ENCODE measurements at places on chromosomes 13 and 19.

DNA sequence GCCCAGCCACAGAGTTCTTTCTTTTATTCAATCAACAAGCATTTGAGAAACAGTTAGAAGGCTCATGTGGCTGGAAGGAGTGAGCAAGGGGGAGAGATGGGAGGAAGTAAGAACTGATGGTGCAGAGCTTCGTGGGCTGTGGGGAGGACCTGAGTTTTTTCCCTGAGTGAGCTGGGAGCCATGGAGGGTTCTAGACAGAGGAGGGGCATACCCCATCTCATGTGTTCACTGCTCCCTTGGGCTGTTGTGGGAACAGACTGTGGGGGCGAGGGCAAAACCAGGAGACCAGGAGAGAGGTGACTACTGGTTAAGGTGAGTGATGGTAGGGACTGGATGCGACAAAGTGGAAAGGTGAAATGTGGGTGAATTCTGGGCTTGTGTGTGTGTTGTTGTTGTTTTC lies 2.4 kb upstream of the PKN1 start:
- no peak for DNase-seq

DNA sequence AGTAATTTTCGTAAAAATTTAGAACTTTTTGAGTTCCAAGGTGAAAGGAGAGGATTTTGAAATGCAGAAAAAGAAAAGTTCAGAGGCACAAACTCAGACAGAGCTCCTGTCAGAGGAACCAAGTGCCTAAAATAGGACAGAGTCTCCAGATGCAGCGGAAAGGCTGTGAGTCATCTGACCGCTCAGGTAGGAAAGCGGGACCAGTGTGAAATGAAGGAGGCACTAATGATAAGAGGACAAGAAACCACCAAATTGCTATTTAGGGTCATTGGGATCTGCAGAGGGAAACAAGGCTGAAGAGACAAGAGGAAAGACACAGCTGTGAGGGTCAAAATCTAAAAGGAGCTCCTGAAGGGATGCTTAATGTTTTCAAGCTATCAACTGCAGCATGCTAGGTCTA lies 34.9 kb downstream of the IRS2 start:
- no peak for DNase-seq

DNA sequence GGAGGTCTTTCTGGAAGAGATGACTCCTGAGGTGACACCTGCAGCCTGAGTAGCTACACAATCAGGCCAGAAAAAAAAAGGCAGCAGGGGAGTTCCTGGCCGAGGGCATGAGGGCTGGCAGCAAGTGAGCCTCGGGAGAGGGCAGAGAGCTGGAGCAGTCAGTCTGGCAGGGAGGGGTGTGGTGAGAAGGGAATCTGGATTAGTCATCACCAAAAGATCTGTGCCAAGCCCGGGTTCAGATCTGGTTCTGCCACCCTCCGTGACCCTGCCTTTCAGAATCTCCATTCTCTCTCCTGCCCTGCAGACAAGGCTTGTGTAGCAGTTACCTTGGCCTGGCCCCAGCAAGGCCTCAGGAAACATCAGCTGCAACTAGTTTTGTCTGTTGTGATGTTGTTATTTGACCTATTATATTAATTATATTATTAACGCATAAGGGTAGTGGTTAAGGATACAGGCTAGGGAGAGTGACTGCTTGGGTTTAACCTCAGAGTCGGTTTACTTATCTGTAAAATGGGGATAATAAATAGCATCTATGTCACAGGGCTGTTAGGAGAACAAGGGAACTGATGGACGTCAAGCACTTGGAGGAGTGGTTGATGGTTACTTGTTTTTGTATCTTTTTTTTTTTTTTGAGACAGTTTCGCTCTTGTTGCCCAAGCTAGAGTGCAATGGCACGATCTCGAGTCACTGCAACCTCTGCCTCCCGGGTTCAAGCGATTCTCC lies 2.7 kb upstream of the CAPNS1 start:
- DNase-seq: no peak

GRCh38 chr13:69644447-69644846 lies 463.2 kb upstream of the ATXN8OS start:
- DNase-seq: no peak

DNA sequence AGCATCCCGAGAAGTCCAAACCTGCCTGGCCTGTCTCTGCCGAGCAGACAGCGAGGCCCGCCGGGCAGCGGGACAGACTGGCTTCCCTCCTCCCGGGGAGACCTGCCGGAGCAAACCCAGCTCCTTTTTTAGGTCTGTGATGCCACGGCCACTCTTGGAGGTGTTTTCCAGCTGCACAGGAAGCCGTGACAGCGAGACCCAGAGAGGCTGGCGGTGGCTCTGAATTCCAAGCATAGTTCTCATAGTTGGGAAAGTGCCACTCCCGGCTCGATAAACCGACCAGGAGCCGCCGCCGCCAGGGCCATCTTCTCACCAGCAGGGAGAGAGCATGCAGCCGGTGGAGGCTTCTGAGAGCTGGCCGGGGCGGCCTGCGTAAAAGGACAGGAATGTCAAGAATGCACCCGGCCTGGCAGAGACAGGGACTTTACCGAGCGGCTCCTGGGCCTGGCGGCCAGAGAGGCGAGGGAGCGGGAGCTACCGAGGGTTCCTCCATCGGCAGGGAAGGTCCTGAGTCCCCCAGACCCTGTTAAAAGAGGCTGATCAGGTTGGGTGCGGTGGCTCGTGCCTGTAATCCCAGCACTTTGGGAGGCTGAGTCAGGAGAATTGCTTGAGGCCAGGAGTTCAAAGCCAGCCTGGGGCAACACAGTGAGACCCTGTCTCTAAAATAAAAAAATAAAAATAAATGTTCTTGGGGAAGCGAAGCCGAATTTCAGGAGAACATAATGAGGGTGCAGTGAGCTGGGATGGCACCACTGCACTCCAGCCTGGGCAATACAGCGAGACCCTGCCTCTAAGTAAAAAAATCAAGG lies 64.9 kb downstream of the GADD45B start:
- DNase-seq: no peak

DNA sequence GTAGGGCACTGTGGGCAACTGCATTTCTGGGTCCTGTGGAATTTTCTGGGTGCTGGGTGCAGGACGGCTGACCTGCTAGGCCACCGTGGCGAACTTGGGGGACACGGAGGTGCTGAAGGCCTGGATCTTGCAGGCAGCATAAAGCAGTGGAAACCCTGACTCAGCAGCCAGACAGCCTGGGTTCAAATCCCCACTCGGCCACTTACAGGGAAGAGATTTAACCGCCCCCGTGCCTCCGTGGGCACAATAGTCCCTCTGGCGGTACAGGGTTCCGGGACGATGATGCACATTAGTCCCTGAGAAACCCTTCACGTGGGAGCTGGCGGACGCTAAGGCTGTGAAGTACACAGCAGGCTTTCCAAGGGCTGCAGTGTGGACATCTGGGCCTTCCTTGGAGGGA lies 3.0 kb downstream of the FAM83E start:
- no peak for DNase-seq

DNA sequence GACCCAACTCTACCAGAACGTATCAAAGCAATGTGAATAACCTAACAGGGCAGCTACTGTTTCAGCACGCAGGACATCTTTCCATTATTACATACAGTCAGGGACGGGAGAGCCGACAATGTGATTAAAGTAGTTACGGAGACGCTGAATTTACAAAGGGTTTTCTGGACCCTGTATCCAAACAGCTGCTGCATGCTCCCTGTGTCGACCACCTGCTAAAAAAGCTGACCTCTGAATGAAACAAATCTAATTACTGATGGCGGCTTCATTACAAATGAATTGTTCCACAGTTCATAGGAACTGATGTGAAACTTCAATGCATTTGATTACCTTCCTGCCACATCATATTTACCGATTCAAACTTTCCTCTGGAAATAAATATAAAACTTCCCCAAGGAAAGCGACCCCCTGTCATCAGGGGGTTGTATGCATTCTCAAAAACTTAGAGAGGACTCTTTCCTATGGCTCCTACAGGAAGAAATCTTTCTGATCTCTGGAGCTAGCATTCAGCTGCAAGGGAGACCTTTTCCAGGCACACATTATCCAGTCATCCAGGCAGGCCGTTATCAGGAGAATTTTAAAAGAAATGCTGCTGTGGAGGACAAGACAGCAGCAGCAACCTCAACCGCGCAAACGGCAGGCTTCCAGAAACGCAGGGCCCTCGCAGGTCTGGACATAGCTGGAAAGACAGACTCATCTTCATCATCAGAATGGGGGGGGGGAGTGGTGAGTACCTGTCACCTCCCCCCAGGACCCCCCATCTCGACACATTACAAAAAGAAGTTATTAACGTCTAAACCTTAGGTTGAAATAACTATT lies 3.1 kb downstream of the EFNB2 start:
- no peak for DNase-seq

DNA sequence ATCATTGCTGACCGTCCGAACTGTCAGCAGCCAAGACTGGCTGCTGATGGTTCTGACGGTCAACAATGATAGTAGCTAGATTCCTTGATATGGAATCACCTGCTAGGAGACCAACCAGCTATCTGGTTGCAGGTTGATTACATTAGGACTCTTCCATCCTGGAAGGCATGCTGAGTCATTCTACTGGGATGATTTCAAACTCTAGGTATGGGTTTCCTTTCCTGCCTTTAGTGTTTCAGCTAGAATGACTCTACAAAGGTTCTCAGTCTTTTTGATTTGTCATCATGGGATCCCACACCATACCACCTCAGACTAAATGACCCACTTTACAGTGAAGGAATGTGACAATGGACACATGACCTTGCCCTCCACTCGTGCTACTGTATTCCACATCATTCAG lies 138.1 kb upstream of the KL start:
- DNase-seq: no peak

GRCh38 chr13:79660361-79660760 lies 179.4 kb downstream of the NDFIP2 start:
- no peak for DNase-seq

- no peak for DNase-seq
Observed at GRCh38 chr19:54561840-54562239, 11.8 kb upstream of the LILRA2 start.

GRCh38 chr19:13430790-13431582 lies 75.3 kb downstream of the CACNA1A start:
- DNase-seq: peak; percentile 62

- DNase-seq: no peak
Observed at GRCh38 chr13:76609643-76610042, 276.6 kb downstream of the KCTD12 start.

GRCh38 chr13:108917581-108917980 lies 288.2 kb downstream of the MYO16 start:
- no peak for DNase-seq

DNA sequence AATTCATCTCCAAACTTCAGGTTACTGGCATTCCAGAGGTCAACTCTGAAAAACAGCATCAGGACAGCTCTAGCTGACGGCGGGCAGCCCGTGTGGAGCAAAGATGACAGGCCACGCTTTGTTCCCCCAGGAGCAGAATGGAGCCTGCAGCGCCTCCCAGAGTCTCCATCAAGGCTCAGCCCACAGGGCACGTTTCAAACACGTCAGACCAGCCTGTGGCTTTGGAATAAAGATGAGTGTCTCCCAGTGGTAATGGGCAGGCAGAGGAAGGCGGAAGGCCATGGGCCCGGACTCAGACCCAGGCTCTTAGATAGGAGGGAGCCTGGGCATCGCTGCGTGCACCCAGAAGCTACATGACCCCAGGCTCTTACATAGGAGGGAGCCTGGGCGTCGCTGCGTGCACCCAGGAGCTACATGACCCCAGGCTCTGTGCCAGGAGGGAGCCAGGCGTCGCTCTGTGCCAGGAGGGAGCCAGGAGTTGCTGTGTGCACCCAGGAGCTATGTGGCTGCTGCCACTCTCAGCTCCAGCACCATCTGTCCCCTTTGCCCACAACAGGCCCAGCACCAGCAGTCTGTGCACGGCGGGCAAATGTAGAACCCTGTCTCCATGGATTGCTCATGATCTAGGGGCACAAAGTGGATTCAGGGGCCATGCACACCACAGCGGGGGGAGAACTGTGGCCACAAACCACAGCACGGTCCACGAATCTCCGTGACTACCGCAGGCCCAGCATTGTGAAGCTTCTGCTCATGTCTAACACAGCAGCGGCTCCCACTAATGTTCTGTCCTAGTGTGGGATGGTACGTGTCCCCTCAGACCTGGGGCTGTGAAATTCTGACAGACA lies 47.8 kb upstream of the C13orf46 start:
- no peak for DNase-seq

DNA sequence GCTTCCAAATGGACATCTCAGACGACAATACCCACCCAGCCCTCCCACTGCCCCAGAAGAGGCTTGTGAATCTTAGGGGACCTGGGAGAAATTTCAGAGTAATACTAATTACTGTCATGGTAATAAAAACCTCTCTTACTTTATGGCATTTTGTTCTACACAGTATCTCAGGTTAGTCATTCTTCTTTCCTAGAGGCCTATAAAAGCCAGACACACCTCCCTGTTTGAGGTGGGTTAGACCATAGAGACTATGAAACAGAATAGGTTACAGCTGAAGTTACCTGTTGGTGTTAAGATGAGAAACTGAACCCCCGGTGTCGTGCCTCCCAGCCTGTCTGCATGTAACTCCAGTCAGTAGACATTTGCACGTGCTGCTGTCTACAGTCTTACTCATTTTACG lies 113.9 kb downstream of the SLC7A1 start:
- no peak for DNase-seq

DNA sequence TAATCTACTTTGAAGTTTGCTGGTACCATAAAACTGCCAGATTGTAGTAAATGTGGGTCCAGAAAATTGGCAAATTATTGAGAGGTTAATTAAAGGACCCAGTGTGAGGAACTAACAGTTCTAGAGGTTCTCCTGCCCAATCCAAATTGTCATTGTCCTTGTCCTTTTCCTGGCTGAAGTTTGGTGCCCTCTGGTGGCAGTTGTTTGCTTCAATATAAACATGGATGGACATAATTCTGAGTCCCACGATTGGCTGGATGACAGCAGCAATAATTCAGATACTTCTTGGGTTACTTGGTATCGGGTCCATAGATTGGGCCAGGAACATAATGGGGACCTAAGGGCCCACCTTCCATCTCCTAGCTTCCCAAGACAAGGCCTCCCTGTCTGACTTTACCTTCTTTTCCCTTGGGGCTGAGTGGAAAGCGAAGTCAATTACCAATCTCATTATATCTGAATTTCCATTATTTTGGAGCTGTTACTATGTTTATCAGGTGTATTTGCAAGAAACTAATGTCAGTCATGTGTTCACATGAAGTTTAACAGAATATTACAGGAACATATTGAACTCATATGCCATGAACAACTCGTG lies 33.8 kb upstream of the GARRE1 start:
- DNase-seq: peak; percentile 79

DNA sequence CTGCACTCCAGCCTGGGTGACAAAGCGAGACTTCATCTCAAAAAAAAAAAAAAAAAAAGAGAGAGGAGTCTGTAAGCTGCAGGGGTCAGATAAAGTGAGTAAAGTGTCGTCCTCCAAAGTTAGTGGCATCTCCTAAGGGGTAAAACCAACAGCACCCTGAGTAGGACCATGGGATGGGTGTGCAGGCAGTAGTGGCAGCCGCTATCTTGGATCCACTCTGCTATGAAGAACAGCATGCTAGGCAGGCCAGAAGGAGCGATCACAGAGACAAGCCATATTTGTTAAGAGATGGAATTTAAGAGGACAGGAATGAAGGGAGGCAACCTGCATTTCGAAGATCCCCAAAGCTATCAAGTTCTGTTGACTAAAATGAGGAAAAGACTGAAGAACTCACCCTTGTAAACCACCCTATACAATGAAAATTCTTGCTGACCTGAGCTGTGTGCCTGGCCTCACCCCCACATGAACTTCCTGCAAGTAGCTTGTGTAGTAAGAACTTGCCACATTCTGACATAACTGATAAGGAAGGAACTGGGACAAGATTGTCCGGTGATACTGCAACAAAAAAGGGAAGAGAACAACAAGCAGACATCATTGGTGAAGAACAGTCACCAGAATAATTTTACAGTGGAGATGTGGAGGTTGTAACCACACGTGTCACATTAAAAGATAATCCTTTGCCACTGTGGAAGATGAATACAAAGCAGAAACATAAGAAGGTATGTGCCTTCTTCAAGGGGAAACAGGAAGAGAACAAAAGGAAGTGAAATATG lies 16.2 kb downstream of the DPY19L3 start:
- peak; percentile 86 for DNase-seq

GRCh38 chr19:41709951-41710645 lies 1.7 kb downstream of the CEACAM5 start:
- DNase-seq: no peak

All from erythroblast (primary cell).